ENCODE measurements at places on chromosomes 5 and 9. TPM values are rescaled to one million over a fixed set of nuclear protein-coding genes. Genes with fewer than 3 reads are reported as not detected.

The PCDHGA12 gene
- total RNA-seq, result 0.52 TPM

GRCh38 chr9:91712811-91713210, 237.2 kb downstream of the ROR2 start:
- no peak overlapping the region for H3K27ac ChIP-seq
- H3K4me1 ChIP-seq, result no peaks in the 10 kb centered on the region
- no peak for DNase-seq
- H3K4me3 ChIP-seq, result no peak overlapping the region
- H3K36me3 ChIP-seq, result no peaks in the 10 kb centered on the region

GRCh38 chr9:18555105-18555883, 81.3 kb downstream of the ADAMTSL1 start:
- H3K4me3 ChIP-seq, result no peak overlapping the region
- H3K27me3 ChIP-seq, result no peaks in the 10 kb centered on the region
- no peak for DNase-seq

The PCDHGB3 gene
- total RNA-seq, result 1.2 TPM

The IL5 gene
- not detected for total RNA-seq

DNA sequence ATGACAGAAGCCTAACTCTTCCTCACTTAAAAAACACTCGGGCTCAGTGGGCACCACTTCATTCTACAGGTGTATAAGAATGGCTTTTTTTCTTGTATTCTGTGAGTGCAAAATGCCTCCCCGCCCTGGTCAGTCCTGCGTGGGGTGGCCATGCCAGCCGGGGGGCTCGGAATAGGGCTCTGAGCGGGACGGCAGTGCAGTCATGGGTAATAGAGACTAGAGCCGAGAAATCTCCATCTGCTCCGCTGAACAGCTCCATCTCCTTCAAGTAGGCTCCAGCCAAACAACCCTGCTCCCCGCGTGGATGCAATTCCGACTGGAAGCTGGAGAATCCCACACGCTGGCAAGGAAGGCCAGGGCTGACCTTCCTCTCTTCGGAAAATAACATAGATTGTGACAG, 317.0 kb upstream of the IRX4 start:
- H3K4me3 ChIP-seq, result no peak overlapping the region
- no peaks in the 10 kb centered on the region for H3K4me1 ChIP-seq
- H3K36me3 ChIP-seq, result no peaks in the 10 kb centered on the region
- no peak overlapping the region for H3K27ac ChIP-seq
- DNase-seq, result no peak

DNA sequence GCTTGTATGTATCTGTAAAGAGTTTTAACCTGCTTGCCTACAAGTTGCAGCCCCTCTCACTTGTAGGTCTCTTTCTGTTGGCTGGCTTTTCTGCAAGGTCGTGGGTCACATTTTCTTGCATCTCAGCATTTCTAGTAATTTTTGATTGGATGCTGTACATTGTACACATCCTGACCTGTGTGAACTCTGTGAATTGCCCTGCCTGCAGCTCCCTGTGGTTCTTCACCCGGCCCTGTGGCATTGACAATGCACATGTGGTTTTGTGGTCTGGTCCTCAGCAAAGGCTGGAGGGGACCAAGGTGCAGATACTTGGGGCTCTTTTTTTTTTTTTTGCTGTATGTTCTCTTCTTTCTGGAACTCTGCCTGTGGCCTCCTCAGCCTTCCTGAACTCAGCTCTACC, 53.6 kb downstream of the WNK2 start:
- no peaks in the 10 kb centered on the region for H3K4me1 ChIP-seq
- no peak overlapping the region for H3K27ac ChIP-seq
- no peaks in the 10 kb centered on the region for H3K27me3 ChIP-seq
- DNase-seq, result no peak
- no peak overlapping the region for H3K4me3 ChIP-seq
- H3K36me3 ChIP-seq, result no peaks in the 10 kb centered on the region

The HACD4 gene
- not detected for total RNA-seq

The PCDHB8 gene
- total RNA-seq, result 0.40 TPM

The ARL14EPL gene
- total RNA-seq, result not detected

- no peak overlapping the region for H3K27ac ChIP-seq
- H3K27me3 ChIP-seq, result no peaks in the 10 kb centered on the region
- DNase-seq, result no peak
- H3K4me3 ChIP-seq, result no peak overlapping the region
- H3K4me1 ChIP-seq, result no peaks in the 10 kb centered on the region
- H3K36me3 ChIP-seq, result no peaks in the 10 kb centered on the region
These were observed 786 bp downstream of the PCDHB5 start for GRCh38 chr5:141135718-141136266.

DNA sequence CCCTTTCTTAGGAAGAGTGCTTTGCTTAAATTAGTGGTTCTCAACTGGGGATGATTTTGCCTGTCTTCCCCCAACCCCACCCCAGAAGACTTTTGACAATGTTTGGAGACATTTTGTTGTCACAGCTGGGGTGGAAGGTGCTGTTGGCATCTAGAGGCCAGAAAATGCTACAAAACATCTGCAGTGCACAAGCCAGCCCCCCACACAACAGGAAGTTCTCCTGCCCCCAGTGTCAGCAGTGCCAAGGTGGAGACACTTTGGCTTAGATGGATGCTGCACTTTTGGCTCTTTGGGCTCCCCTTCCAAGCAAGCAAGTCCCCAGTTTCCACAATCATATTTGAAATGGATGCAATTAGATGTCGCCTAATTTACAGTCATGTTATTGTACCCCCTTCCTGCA, 2.7 kb downstream of the HEMGN start:
- H3K27me3 ChIP-seq, result peaks cover 42% of the 10 kb centered on the region
- no peaks in the 10 kb centered on the region for H3K36me3 ChIP-seq
- DNase-seq, result no peak
- H3K4me3 ChIP-seq, result no peak overlapping the region
- no peak overlapping the region for H3K27ac ChIP-seq

GRCh38 chr5:144438237-144438636, 267.6 kb downstream of the KCTD16 start:
- H3K27me3 ChIP-seq, result no peaks in the 10 kb centered on the region
- no peak overlapping the region for H3K27ac ChIP-seq
- H3K4me1 ChIP-seq, result no peaks in the 10 kb centered on the region
- no peak for DNase-seq

Measured in PC-3 (cell line).